ENCODE measurements at places on chromosomes 13 and 19.

DNA sequence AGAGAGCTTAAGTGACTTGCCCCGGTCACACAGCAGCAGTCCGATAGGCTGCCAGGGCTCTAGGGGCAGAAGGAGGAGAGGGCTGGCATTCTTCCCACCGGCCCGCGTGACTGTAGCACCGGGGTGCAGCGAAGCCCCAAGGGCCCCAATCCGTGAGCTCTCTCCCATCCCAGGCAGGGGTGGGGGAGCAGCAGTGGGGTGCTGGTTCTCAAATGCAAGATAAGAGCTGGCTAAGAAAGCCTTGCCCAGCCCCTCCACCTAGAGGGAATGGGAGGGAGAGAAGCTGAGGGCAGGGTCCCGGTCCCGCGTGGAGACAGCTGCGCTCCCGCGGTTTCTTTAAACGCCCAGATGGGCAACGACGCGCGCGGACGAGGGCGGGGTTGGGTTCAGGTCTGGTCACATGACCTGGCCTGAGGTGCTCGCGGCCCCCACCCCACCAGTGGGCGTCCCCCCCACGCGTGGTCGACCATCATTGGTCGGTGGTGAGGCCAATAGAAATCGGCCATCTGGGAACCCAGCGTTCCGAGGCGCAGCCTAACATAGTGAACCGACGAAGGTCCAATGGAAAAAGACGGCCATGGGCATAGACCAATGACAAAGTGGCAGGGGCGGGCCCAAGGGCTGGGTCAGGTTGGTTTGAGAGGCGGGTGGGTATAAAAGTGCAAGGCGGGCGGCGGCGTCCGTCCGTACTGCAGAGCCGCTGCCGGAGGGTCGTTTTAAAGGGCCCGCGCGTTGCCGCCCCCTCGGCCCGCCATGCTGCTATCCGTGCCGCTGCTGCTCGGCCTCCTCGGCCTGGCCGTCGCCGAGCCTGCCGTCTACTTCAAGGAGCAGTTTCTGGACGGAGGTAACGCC lies at the start of gene CALR:
CALR (plus strand) TSS at position 683 of the 852 bp plus-strand sequence; CDS start at position 754, 71 bp downstream.
- DNase-seq, result peak; percentile 100

DNA sequence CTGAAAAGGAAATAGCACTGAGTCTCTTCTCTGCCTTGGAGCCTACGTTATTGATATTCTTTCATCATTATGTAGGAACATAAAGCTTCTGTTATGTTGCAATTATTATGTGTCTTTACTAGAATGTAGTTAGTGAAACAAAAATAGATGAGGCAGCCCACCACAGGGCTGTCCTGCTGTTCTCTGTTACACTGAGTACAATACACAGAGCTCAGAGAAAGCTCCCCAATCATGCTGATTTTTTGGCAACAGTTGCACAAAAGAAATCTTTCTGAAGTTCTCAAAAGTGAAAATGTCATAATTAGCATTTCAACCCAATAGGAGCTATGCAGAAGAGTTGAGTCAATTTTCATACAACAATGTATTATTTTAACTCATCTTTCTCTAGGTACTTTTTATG lies 119.5 kb downstream of the EFNB2 start:
- DNase-seq, result no peak

- DNase-seq, result no peak
These were observed 14.9 kb upstream of the KIR3DL3 start for GRCh38 chr19:54709212-54709948.

DNA sequence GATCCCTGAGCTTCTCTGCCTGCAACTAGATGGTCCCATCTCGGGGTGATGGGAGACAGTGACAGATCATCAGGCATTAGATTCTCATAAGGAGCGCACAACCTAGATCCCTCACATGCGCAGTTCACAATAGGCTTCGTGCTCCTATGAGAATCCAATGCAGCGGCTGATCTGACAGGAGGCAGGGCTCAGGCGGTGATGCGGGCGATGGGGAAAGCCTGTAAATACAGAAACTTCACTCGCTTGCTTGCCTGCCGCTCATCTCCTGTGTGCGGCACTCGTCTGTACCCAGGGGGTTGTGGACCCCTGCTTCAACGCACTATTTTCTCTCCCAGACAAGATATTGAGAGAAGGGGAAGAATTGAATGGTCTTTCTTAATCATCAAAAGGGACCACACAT lies 473.9 kb downstream of the ZNF536 start:
- no peak for DNase-seq

DNA sequence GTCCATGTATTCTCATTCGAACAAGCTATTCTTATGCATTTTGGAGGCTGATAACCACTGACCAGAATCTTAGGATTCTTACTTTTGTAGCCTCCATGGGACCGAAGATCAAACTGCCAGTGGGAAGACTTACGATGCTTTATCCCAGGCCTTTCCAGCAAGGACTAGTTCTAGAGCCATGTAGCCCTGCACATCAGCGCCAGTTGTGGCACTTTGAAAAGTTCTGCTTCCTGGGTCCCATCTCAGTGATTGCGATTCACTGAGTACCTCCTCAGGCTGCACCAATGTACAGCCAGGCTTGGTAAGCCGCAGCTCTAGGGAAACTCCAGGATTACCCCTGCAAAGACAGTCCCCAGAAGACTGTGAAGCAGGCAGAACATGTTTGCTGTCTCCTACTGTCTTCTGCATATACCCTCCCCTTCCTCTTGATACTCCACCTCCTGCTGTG lies 18.9 kb upstream of the ENOX1 start:
- DNase-seq, result no peak

GRCh38 chr13:91563799-91564198 lies 165.4 kb downstream of the GPC5 start:
- DNase-seq, result no peak

GRCh38 chr13:111239764-111240670 lies 80.4 kb upstream of the TEX29 start:
- DNase-seq, result no peak

All from activated CD4-positive, alpha-beta T cell treated with anti-CD3 and anti-CD28 coated beads, Interleukin-2, amount 10 ng/mL, durations not matched to agents 24 days and 14 days (primary cell).